Myocyte (in vitro differentiated cells): ENCODE measurements at places on chromosomes 16 and 17.

GRCh38 chr17:74678541-74678940 lies 34.2 kb downstream of the CD300LF start:
- no peak for DNase-seq

GRCh38 chr16:10600782-10601443 lies 20.5 kb upstream of the EMP2 start:
- DNase-seq, result peak; percentile 83

- DNase-seq, result no peak
Observed at GRCh38 chr17:79801156-79802038, 4.5 kb upstream of the CBX8 start.

- DNase-seq, result peak; percentile 36
Observed at GRCh38 chr16:69847643-69848042, 85.5 kb downstream of the WWP2 start.

DNA sequence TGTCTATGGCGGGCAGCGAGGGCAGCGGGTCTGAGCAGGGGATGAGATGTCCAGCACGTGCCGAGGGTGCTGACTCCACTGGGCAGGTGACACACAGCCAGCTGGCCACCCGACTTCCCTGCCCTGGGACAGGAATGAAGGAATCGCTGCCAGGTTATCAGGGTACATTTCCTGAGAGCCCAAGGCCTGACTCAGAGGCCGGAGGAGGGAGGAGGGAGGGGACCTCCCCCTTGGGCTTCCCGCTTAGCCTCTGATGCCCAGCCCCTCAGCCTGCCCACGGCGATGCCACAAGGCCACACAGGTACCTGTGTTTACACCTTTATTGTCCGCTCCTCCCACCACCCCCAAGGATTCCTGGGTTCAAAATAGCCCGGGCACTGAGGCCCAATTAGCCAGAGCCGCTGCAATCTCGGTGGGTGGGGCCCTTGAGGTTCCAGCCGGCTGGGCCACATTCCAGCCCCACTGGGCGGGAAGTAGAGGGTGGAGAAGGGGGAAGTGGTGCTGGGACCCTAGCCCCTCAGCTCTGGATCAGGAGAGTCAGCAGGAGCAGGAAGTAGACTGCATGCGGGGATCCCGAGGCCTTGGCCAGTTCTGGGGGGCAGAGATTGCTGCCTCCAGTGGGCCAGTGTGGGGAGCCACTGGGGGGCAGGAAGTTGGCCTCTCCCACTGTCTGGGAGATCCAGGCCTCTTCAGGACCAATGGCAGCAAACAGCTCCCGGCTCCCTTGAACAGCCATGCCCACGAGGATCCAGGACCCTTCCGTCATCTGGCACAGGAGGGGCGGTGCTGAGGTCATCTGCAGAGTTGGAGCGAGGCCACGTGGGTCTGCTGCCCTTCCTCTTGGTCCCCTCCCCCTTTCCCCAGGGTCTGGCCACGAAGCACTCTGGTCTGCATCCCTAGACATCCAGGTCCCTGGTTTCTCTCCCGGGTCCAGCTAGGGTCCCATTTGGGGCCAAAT lies 3.4 kb upstream of the PRSS8 start:
- DNase-seq, result peak; percentile 38

- no peak for DNase-seq
Observed at GRCh38 chr17:58811290-58811689, 55.6 kb downstream of the PPM1E start.

GRCh38 chr16:78142788-78143187 lies 43.3 kb downstream of the WWOX start:
- DNase-seq, result no peak

DNA sequence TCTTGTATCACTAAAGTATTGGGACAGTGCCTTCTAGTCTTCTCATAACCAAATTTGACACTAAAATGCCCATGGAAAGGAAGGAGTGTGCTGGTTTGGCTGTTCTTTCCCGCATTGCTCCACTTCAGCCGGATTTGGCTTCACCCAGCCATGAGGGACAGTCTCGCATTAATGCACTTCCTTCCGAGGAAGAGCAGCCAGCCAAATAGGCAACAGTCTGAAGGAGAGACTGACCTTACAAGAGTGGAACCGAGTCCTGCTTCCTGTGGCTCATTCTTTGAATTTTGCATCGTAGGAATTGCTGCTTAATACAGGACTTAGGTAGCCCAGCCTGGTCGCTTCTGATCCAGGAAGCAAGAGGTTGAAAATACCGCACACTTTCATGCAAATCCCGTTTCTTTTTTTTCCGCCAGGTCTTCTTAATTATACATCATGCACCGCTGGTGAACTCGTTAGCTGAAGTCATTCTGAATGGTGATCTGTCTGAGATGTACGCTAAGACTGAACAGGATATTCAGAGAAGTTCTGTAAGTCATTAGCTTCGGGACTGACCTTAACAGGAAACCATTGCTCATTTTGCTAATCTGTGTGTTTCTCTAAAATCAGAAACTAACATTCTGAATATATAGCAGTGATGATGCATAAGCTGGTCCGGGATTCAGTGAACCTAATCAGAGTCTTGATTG lies 38.2 kb downstream of the CLEC16A start:
- no peak for DNase-seq

DNA sequence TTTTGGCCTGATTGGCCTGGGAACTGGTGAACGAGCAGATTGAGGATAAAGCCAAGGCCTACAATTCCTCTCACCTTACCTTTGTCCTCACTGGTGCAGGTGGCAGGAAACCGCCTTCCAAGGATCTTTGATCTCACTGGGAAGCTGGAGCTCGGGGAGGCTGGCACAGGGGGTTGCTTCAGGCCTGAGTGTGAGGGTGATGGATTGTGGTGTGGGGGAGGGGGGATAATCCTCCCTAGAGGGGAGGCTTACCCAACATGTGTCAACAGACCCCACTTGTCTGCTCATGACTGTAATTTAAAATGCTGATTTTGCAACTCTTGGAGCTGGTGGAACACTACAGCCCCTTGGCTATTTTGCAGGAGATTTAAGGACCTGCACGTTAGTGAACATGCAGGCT lies 4.5 kb upstream of the RMI2 start:
- no peak for DNase-seq

DNA sequence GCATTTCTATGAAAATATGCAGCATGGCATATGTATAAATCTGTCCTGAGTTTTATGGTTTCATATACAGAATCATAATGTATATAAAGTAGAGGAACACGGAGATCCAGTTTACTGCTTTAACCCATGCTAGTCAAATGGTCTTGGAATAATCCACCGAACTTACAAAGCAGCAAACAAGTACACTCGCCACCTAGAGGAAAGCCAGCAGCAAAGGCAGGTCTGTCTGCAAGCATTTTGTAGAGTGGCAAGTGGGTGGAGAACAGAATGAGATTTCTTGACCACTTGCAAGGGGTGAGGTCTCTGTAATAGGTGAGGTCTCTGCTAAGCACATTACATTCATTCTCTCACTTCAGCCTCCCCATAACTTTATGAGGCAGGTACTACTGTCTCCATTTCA lies 308.3 kb downstream of the CA10 start:
- DNase-seq, result no peak

DNA sequence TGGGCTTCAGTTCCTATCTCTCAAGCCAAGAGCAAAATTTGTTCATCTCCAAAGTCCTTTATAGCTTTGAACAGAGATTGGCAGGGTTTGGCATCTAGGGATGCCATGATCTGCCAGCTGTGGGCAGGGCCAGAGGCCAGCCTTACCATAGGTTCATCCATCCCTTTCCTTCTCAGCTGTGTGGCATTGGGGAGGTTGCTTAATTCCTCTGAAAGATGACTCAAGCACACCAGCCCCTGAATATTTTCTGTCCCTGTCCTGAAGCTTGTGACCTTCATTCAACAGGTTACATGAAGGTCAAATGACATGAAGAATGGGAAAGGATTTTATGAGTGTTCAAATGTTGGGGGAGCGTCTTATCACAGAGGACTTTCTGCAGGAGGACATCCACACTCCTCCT lies 3.4 kb downstream of the MT1G start:
- DNase-seq, result no peak

DNA sequence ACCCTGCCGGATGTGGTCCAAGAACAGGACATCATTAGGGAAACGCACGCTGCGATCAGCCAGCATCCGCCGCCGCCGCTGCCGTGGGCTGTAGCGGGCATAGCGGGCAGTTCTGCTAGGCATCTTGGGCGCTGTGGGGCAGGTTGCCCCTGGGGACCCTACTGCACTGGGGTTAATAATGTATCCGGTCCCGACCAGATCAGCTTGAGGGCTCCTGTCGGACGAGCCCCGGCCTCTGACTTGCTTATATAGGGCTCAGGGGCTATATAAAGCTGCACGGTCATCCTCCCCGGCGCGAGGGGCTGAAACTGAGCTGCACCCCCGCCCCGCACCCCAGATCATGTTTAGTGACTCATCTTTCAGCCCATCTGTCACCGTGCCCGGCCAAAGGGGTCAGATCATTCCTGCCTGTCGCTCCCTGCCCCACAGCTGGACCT lies at the start of gene PPP1R27:
Gene PPP1R27, minus strand, starts transcription at position 220 of the 437 bp plus-strand sequence. Its CDS starts 97 bp downstream, at position 123.
- DNase-seq, result peak; percentile 55

DNA sequence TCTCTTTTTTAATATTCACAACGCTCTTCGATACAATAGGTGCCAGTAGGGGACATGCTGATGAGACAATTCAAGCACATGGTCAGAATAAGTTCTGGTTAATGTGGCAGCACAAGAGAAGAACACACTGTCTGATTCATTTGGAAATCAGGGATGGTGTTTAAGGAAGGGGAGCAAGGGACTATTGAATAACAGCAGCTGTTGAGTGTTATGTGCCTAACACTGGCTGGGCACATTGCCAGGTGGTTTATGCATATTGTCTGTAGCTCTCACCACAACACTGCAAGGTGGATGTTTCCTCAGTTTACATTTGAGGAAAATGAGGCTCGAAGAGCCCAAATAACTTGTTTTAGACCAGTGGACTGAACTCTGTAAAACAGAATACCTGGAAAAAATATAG lies 44.2 kb downstream of the LYRM9 start:
- DNase-seq, result peak; percentile 77

DNA sequence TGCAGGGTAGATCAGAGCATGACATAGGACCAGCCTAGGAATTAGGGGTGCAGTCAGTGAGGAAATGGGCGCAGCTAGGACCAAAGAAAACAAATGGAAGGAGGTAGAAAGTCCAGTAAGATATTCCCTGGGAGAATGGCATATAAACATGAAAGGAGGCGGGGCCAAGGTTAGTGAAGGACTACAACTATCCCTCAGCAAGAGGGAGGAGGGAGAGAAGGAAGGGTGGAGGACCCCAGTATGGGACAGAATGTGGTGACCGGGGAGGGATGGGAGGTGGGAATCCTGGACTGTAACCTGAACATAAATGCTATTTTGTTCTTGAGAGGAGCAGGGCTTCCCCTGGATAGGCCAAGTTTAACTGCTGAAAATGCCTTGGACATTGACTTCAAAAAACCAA lies 22.8 kb downstream of the ITGB3 start:
- no peak for DNase-seq

DNA sequence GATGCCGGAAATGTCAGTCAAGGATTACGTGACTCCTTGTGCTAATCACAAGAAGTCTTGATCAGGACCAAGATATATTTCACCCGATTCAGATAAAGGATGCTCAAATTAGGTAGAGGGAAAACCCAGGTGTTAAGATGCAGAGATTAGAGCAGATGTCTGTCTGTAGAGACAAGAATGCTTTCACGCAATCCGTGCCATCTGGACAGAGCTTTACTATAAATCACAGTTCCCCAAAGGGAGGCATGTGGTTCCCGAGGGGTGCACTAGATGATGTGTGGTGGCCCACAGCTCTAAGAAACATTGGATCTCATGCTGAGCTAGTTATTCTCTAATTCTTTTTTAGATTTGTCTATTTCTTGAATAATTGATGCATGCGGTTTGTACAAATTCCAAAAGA lies 9.8 kb upstream of the MAP3K14 start:
- DNase-seq, result no peak

DNA sequence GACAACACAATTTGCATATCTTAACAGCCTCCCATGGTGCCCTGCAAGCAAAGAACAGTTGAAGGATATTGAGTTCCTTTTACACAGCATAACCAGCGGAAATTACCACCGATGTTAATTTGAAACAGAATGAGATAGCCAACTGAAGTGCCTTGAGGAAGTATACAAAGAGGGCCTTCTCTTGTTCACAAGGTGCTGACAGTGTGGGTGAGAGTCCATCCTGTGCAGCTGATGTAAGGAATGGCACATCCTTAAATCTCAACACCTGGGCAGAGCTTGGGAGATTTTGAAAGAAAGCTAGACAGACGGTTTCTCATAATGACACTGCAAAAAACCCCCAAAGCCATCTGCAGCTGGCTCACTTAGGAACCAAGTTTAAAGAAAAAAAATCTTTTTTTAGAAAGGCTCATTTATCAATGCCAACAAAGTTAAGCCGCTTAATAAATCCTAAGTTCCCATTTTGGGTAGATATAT lies 818.6 kb downstream of the KCNJ2 start:
- peak; percentile 1 for DNase-seq

DNA sequence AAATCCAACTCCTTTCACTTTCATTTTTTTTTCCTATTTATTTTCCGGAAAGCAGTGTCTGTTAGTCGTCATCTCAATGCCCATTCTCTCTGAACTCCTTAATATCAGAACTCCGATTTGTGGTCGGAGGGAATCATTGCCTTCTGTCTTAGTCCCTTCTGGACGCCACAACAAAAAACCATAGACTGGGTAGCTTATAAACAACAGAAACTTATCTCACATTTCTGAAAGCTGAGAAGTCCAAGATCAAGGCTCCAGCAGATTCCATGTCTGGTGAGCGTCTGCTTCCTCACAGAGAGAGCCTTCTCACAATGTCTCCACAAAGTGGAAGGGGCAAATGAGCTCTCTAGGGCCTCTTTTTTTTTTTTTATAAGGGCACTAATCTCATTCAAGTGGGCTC lies 296.6 kb upstream of the CDH11 start:
- DNase-seq, result no peak

DNA sequence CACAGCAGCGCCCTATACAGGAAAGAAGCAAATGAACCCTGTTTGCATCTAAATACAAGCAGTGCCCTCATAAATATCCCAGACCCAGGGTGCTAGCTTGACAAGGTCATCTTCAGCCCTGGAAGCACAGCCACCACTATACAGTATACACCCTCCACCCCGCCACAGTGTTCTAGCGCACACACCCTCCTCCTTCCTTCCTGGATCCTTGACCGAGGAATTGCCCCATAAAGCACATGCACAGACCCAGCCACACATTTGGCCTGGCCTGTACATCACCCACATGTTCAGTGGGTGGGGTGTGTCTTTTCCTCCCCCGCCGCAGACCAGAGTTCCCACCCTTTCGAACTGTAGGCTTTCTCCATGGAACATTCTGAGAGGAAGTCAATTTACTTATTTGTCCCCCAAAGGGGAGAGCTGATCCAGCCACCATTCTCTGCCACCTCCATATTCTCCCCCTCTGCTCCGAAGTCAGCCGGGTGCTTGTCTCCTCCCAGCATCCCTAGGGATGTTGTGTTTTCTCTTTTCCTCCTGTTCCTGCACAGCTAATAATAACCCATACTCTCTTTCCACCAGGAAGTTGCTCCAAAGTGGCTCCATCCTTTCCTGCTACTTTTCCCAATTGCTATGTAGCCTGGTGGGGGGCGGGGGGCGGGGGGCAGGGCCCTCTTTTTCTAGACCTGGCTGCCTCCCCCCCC lies 6.6 kb downstream of the ABI3 start:
- DNase-seq, result no peak

- DNase-seq, result peak; percentile 60
Observed at GRCh38 chr17:69246726-69247375, 18.2 kb upstream of the ABCA10 start.

- DNase-seq, result no peak
Observed at GRCh38 chr17:41444186-41444585, 3.4 kb upstream of the KRT38 start.
